CD4-positive, alpha-beta T cell (primary cell): ENCODE measurements at places on chromosomes 7 and 10. TPM values are rescaled to one million over a fixed set of nuclear protein-coding genes. Genes with fewer than 3 reads are reported as not detected.
A peak's percentile ranks its signal among the peaks of the same experiment; 100 is the strongest.

- DNase-seq = no peak
Measured at GRCh38 chr7:92731335-92732063, 104.9 kb downstream of the CDK6 start.

Gene ZFAND4
- total RNA-seq = 34.5 TPM

DNA sequence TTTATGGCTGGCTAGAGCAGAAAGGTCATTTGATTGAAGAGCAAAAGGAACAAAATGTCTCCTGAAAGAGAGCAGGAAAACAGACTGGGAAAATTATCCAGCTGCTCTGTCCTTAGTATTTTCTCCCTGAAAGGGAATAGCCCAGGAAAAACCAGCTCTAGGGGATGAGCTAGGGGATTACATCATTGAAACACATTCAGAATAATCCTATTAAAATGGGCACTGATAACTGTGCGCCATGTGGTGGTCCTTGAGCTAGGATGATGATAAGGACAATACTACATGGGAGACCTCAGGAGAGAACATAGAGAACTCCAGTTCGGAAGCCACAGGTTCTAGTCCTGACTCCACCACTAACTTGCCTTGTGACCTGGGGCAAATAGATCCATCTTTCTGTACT is 873.8 kb downstream of the TYW1 start:
- DNase-seq = no peak

GRCh38 chr7:54888734-54889082 is 129.7 kb upstream of the SEC61G start:
- no peak for DNase-seq

DNA sequence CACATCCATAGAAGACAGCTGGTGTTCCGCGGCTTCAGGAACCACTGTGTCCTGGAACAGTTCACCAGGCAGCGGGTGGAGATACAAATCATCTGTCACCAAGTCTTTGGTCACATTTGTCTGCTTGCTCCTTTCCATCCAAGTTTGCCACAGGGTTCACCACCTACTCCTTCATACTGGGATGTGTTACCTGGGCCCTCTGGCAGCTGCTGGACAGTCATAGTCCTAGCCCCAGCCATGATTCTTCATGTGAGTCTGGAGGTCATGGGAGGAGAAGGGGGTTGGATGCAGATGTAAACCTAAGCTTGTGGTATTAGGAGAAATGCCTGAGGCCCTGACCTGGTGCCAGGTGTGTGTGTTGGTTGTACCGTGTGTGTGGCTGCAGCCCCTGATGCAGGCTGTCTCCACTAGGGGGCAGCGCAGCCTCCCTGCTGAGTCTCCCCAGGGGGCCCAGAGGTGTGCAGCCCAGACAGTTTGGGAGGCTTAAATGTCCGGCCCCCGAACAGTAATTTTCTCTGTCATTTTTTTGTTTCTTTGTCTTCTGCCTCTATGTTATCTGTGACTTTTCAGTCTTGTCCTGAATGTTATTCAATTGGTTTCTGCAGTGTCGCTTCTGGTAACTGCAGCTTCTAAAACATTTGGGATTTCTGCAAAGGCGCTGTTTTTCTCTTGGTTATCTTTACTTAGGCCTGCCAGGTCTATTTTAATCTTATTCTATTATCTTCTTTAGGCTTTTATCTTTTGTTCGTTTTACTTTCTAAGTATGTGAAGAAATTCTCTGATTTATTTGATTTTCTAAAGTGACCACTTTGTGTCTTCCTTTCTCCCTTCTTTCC is 14.8 kb downstream of the NPS start:
- DNase-seq = peak; percentile 1

DNA sequence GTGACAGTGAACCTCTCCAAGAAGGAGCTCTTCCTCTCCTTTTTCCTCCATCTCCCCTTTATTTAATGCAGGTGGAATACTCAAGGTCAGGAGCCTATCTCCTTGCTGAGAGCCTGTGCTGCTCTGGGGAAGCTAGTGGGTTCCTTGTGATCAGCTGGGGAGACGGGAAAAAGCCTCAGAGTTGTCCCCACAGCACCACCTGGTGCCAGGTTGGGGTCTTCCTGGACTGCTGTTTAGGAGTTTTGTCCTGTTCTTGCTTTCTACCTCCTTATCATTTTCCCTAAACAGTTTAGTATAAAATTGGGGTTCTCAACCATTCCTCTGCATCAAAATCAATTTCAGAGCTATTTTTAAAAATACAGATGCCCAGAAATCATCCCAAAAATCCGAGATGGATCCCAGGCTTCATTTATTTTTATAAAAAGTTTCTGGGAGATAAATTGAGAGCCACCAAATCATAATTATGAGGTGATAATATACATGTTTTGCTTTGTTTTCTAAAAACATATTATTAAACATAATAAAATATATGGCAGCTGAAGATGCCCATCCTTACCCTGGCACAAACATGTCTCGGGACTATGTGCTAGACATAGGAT is 44.3 kb downstream of the MACC1 start:
- DNase-seq = no peak

Gene ACSM6
- total RNA-seq = not detected

- no peak for DNase-seq
Measured at GRCh38 chr10:614139-614711, 75.2 kb downstream of the DIP2C start.

Gene SPDYE2
- total RNA-seq = 0.33 TPM

GRCh38 chr10:34918060-34918775 is 103.1 kb upstream of the PARD3 start:
- no peak for DNase-seq

GRCh38 chr10:115604627-115605026 is 511.5 kb downstream of the ATRNL1 start:
- no peak for DNase-seq

Gene TRPV6
- total RNA-seq = not detected

GRCh38 chr7:77995717-77996116 is 197.1 kb downstream of the PHTF2 start:
- DNase-seq = no peak

Gene SPACDR
- 0.93 TPM for total RNA-seq

- no peak for DNase-seq
Measured at GRCh38 chr7:47008461-47008860, 573.5 kb downstream of the TNS3 start.

Gene ELFN1
- total RNA-seq = not detected

- DNase-seq = no peak
Measured at GRCh38 chr10:29671228-29671780, 36.5 kb upstream of the SVIL start.

Gene ACTL6B
- not detected for total RNA-seq

- no peak for DNase-seq
Measured at GRCh38 chr10:27506280-27506679, 2.2 kb downstream of the RAB18 start.

- no peak for DNase-seq
Measured at GRCh38 chr10:77283326-77283725, 354.3 kb downstream of the KCNMA1 start.

- DNase-seq = no peak
Measured at GRCh38 chr10:75276069-75276872, 40.5 kb upstream of the COMTD1 start.

Gene MINDY4
- 0.60 TPM for total RNA-seq

DNA sequence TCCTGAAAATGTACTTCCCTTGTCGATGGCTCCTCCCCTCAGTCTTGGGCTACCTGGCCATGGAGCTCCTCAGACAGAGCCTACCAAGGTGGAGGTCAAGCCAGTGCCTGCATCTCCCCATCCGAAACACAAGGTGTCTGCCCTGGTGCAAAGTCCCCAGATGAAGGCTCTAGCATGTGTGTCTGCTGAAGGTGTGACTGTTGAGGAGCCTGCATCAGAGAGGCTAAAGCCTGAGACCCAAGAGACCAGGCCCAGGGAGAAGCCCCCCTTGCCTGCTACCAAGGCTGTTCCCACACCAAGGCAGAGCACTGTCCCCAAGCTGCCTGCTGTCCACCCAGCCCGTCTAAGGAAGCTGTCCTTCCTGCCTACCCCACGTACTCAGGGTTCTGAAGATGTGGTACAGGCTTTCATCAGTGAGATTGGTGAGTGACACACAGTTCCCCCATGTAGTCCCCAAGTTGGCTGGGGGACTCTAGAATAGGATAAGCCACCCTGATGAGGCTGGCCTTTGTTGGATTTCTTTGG is 8.8 kb downstream of the PPRC1 start:
- no peak for DNase-seq

GRCh38 chr10:29377333-29377961 is 88.6 kb downstream of the LYZL1 start:
- DNase-seq = peak; percentile 35

Gene MYL10
- total RNA-seq = not detected

GRCh38 chr10:116632596-116633215 is 12.0 kb downstream of the PNLIPRP2 start:
- no peak for DNase-seq

- no peak for DNase-seq
Measured at GRCh38 chr10:7696545-7696944, 6.6 kb upstream of the ITIH2 start.

GRCh38 chr7:22093936-22094335 is 148.2 kb upstream of the CDCA7L start:
- no peak for DNase-seq

Gene CYP2C8
- total RNA-seq = 0.30 TPM

- DNase-seq = no peak
Measured at GRCh38 chr7:92845736-92846135, 9.4 kb upstream of the CDK6 start.

DNA sequence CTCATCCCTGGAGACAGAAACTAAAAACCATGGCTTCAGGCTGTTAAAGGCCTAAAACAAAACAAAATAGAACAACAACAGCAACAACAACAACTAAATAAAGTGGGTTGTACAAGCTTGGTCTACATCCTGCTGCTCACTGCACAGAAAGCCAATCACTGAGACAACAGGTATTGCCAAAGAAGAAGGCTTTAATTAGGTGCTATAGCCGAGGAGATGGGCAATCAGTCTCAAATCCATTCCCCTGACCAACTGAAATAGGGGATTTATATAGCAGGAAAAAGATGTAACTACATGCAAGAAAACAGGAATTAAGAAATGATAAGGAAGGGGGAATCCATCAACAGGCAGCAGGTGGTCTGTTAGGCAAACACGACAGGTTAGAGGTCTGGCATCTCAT is 22.4 kb upstream of the NUB1 start:
- no peak for DNase-seq

Gene LAMB4
- 0.11 TPM for total RNA-seq

- DNase-seq = no peak
Measured at GRCh38 chr10:33559105-33559504, 224.6 kb upstream of the NRP1 start.

Gene ASB4
- not detected for total RNA-seq

- no peak for DNase-seq
Measured at GRCh38 chr7:6578114-6579084, 1.1 kb downstream of the ZDHHC4 start.

DNA sequence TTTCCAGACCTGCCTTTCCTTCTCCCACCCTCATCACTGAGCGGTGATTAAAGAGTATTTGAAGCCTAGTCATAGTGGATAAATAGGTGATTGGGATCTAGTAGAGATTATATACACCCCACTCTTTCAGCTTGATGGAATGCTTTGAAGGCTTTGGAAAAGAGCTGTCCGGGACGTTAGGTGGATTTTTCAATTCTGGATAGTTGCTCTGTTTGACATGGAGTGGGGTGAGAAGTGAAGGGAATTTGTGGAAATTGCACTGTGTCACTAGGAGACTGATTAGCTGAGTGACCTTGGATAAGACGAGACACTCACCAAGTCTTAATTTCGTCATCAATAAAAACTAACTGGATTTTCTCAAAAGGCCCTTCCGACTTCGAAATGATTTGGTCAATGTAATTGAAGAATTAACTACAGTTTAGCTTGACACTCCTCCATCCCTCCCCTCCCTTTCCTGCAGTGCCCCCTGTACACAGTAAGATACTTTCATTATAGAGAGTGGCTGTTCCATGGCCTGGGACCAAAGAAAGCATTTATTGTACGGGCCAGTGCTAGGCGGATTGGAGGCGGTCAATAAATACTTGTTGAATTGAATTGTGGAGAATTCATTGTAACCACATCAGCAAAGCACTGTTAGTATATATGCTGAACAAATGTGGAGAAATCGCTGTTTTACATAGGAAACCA is 962 bp downstream of the ZKSCAN1 start:
- no peak for DNase-seq

DNA sequence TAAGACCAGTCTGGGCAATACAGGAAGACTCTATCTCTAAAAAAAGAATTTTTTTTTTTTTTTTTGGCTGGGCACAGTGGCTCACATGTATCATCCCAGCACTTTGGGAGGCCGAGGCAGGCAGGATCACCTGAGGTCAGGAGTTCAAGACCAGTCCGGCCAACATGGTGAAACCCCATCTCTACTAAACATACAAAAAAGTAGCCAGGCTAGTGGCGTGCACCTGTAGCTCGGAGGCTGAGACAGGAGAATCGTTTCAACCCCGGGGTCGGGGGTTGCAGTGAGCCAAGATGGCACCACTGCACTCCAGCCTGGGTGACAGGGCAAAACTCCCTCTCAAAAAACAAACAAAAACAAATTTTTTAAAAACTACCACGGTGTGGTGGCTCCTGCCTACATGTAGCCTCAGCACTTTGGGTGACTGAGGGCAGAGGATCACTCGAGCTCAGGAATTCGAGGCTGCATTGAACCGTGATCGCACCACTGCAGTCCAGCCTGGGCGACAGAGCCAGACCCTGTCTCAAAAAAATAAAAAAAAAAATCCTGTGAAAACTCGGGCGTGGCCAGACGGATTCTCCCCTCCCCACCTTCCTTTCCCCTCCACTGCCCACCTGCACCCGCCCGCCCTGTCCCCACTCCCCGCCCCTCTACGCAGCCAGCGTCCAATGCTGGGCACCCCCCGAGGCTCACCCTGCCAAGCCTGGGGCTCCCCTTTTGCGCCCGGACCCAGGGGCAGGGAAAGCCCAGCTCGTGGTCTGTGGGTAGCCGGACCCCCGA is 745 bp upstream of the ORAI2 start:
- DNase-seq = peak; percentile 31

Gene GPR85
- not detected for total RNA-seq

DNA sequence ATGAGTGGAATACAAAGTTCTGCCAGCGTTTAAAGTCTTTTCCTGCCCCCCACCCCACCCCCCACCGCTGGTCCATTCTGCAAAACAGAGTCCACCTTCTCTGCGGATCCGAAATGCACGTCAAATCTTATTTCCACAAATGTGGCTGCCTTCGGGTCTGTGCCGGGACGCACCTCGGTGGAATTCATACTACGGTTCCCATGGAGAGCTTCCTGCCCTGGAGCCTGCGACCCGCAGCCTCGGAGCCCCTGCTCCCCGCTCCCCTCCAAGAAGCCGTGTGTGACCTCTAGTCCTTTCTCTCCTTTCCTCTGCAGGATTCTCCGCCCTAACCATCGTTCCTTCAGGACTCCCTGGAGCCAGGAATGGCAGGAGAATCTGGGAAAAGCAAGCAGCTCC is 12.5 kb upstream of the CALML5 start:
- no peak for DNase-seq

- no peak for DNase-seq
Measured at GRCh38 chr10:110405380-110405779, 92.3 kb upstream of the DUSP5 start.

Gene KCNH2
- 1.9 TPM for total RNA-seq

- no peak for DNase-seq
Measured at GRCh38 chr7:159010937-159011721, 133.5 kb downstream of the VIPR2 start.

GRCh38 chr10:111103196-111103840 is 26.5 kb downstream of the ADRA2A start:
- DNase-seq = no peak

Gene GSTO2
- 0.77 TPM for total RNA-seq
